Adipocyte (in vitro differentiated cells): ENCODE measurements at places on chromosomes 5 and 9.

GRCh38 chr9:116795821-116796220 is 108.7 kb downstream of the TRIM32 start:
- DNase-seq = no peak

GRCh38 chr5:6469836-6470235 is 21.2 kb downstream of the UBE2QL1 start:
- DNase-seq = no peak

DNA sequence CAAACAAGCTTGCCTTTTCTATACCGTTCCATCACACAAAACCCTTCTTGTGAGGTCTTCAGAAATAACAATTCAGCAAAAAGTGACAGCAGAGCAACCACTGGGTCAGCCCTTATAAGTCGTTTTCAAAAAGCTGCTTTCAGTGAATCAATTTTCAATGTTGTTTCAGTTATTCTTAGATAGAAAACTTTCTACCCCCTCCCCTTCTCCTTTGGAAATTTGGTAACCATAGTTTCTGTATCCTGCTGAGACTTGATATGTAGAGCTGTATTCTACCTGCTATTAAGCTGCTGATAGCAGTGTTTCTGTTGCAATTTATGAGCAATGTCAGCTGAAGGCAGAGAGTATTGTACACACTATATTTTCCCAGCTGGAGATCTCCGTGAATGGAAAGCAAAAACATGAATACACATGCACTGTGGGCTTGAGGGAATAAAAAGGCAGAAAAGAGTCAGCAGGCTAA is 75.7 kb downstream of the ZNF608 start:
- no peak for DNase-seq

DNA sequence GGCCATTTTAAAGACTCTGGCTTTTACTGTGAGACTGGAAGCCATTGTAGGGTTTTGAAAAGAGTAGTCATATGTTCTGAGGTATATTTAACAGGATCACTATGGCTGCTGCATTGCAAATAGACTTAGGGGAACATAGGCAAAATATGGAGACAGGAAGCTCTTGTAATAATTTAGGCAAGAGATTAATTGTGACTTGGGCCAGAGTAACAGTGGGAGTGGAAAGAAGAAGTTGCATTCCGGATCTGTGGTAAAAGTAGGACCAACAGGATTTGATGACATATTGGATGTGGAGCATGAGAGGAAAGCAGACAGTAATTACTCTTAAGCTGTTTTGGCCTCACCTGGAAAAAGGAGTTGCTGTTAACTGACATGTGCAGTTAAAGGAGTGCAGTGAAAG is 85.6 kb downstream of the SMIM15 start:
- no peak for DNase-seq

GRCh38 chr5:157324237-157324636 is 58.3 kb downstream of the CYFIP2 start:
- peak; percentile 2 for DNase-seq

DNA sequence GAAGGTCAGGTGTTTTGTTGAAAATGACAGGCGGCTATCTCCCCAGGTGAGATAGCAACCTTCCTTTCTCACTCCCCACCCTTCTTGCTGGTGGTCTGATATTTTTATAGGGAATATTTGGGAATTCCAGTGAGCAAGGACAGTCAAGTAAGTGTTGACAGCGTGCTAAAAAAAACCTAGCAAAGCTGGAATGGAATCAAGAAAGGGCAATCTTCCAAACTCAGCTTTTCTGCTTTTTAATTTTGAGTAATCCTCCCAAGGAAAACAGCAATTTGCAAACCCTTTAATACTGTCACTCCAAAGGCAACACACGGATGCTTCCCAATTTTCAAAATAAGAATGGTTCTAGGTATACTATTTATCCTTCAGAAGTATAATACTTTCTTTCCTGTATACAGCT is 143.7 kb upstream of the PCA3 start:
- no peak for DNase-seq

- DNase-seq = no peak
These were observed 24.2 kb downstream of the CORO2A start for GRCh38 chr9:98168153-98168780.

GRCh38 chr5:150368526-150368925 is 11.0 kb downstream of the TCOF1 start:
- no peak for DNase-seq

- DNase-seq = no peak
These were observed 54.2 kb upstream of the NOTCH1 start for GRCh38 chr9:136599811-136600660.

GRCh38 chr5:61215996-61216395 is 53.7 kb upstream of the SMIM15 start:
- DNase-seq = no peak

DNA sequence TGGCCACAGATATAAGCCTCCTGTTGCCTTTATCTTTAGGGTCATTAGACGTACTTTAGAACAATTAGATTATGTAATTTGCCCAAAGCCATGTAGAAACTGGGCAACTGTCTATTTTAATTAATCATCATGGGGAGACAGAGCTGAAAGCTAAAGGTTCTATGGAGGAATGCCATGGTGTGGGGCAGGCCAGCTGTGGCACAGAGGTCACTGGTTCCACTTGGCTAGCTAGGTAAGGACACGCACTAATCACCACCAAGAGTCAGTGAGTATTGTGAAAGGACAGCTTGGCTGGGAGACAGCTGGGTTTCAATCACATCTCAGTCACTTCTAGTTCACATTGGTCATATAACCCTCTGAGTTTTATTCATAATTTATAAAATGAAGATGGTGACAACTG is 81.7 kb downstream of the HMHB1 start:
- no peak for DNase-seq

- no peak for DNase-seq
These were observed 136.8 kb downstream of the CFAP90 start for GRCh38 chr5:7714119-7714518.

- DNase-seq = peak; percentile 65
These were observed 11.1 kb upstream of the MLANA start for GRCh38 chr9:5879419-5880181.

DNA sequence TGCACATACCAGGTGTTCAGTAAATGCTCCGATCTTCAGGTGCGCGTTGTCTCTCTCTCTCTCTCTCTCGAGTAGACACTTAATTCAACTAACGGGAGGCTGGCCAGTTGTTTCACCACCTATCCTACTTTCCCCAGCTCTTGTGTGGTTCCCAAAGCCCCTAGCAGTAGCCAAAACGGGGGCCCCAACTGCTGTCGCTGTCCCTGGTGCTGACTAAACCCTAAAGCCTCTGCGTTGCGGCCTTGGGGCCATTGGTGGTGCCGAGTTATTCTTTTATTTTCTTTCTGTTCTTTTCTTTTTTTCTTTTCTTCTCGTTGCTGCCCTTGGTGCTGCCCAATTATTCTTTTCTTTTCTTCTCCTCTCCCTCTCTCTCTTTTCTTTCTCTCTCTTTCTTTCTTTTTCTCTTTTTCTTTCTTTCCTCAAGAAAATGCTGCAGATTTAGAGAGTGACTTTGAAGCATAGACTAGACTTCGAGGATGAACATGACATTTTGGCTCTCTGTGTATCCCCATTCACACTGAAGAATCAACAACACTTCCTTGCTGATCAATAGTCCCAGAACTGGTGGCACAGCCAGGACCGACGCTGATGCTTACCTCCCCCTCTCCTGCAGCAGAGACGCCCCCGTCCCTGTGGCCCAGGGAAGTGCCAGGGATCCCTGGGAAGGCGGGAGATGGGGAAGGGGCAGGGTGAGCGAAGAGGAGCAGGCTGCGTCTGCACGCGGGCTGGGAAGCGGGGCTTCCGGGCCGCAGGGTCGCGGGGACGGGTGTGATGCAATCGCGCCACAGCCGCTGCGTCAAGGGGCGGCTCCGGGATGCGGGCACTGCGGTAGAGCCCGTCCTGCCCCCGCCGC is at the start of gene FBLL1:
FBLL1 (plus strand) TSS at position 785 of the 853 bp plus-strand sequence. CDS start 200 bp downstream, outside the sequence.
- peak; percentile 56 for DNase-seq

DNA sequence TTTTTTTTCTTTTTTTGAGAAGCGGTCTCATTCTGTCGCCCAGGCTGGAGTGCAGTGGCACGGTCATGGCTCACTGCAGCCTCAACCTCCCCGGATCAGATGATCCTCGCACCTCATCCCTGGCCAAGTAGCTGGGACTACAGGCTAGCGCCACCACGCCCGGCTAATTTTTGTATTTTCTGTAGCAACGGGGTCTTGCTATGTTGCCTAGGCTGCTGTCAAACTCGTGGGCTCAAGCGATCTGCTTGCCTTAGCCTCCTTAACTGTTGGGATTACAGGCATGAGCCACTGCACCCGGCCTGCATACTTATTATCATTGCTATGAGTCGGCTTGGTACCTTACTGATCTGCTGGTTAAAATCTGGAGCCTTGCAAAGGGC is 790 bp upstream of the IARS1 start:
- DNase-seq = peak; percentile 29

GRCh38 chr5:143011585-143011984 is 241.4 kb downstream of the ARHGAP26 start:
- DNase-seq = peak; percentile 46

DNA sequence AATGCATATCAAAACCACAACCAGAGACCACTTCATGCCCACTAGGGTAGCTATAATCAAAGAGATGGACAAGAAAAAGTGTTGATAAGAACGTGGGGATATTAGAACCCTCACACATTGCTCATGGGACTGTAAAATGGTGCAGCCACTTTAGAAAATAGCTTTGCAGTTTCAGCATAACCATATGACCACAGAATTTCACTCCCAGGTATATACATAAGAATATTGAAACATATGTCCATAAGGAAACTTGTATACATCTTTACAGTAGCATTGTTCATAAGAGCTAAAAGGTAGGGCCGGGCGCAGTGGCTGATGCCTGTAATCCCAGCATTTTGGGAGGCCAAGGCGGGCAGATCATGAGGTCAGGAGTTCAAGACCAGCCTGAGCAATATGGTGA is 56.4 kb downstream of the S1PR3 start:
- no peak for DNase-seq

- DNase-seq = no peak
These were observed 710.2 kb downstream of the BRINP1 start for GRCh38 chr9:118659011-118659410.

GRCh38 chr5:119009131-119009530 is 20.8 kb upstream of the DTWD2 start:
- no peak for DNase-seq

- DNase-seq = peak; percentile 92
These were observed 16.7 kb upstream of the KIF27 start for GRCh38 chr9:83937861-83938455.

DNA sequence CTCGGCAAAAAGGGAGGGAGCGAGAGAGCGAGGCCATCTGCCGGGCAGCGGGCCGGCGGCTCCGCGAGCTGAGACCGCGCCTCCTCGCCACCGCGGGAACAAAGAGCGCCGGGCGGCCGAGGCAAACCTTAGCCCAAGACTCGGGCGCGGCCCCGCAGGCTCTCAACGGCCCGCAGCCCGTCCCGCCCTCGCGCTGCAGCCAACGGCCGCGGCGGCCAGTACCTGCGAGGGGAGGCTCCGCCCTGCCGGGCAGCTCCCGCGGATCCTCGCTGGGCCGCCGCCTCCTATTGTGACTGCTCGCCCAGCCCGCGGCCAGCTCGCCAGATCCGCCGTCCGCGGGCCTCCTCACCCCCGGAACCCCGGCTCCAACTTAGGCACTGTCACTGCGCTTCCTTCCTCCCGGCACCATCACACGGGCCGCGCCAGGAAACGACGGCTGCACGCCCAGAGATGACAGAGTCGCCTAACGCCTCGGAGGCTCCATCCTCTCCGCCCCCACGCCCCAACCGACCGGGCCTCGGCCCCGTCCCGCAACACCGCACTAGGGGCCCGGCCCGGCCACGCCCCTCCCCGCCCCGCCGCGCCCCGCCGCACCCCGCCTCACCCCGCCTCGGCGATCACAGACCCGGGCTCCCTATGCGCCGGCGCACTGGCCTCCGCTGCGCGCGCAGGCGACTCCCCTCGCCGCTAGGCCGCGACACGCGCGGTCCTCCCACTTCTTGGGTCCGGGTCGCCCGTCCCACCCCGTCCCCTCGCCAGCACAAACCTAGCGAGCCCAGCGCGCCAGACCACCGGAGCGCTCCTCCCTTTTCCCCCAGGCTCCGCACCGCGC is 479 bp upstream of the RNF38 start:
- DNase-seq = peak; percentile 94

DNA sequence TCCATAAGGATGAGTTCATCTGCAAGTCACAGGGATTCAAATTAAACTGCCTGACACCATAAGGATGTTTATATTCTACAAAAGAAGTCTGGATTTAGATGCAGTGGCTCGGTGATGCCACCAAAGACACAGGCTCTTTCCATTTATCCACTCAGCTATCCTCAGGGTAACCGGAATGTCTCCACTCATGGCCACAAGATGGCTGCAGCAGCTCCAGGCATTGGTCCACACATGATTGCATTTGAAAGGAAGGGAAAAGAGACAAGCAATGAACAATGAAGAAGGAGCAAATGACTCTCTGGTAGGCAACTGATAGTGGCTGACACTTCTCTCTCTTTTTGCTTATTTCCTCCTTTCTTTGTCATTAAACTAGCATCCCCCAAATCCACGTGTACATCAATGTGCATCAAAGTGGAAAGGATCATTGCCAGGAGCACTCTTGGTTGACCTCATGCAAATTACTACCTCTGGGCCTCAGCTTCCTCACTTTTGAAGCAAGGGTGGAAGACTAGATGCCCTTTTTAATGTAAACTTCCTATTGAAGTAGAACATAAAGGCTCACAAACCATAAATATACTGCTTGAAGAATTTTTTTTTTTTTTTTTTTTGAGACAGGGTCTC is 7.2 kb upstream of the SNX30 start:
- DNase-seq = no peak
